ENCODE measurements at places on chromosomes 12 and 14.

DNA sequence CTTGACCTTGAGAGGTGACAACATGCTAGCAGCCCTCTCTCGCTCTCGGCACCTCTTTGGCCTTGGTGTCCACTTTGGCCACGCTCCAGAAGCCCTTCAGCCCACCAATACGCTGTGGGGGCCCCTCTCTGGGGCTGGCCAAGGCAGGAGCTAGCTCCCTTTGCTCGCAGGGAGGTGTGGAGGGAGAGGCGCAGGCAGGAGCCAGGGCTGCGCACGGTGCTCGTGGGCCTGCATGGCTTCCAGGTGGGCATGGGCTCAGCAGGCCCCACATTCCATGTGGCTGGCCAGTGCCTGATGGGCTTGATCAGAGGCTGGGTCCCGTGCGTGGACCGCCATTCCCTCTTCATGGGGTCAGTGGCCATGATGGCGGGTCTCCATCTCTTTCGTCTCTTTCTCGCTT is 1237.0 kb upstream of the USP15 start:
- DNase-seq, result no peak

- DNase-seq, result no peak
Observed at GRCh38 chr12:95738024-95738611, 52.4 kb downstream of the NTN4 start.

DNA sequence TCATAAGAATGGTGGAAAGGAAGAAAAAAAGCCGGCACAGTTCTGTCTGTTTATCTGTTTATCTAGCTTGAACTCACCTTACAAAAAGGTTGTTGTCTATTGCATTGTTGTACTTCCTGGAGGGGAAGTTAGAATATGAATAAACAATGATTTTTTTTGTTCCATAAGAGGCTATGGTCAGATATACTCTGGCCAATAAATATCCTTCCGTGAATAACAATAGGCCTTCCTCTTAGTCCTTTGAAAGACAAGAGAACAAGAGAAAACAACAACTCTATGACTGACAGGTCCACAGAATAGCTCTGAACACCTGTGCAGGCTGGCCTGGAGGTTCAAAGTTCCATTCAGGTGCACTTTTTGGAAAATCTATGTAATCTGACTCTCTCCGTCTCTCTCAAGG is 192.8 kb upstream of the KRR1 start:
- DNase-seq, result no peak

GRCh38 chr14:74937171-74937570 is 14.1 kb upstream of the RPS6KL1 start:
- DNase-seq, result no peak

- no peak for DNase-seq
Observed at GRCh38 chr12:5565933-5566599, 134.2 kb downstream of the NTF3 start.

DNA sequence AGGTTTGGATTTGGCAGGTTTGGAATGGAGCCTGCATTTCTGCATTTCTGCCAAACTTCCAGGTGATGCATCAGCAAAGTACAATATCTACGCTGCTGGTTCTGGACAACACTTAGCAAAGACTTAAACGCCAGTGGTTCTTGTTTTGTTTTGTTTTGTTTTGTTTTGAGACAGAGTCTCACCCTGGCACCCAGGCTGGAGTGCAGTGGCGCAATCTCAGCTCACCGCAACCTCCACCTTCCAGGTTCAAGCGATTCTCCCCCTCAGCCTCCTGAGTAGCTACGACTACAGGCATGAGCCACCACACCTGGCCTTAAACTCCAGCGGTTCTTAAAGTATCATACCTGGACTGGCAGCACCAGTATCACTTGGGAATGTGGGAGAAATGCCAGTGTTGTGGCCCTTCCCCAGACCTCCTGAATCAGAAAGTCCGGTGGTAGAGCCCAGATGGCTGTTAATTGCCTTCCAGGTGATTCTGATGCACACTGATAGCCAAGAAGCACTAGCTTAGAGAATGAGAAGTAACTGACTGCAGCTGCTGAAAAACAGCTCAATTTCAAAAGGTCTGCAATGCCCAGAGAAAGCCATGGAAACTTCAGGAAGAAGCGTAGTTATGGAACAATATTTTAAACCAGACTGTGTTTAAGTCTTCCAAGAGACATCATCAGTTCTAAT is 114.8 kb upstream of the FOXN3 start:
- DNase-seq, result no peak

GRCh38 chr12:27802511-27802910 is 22.5 kb upstream of the MANSC4 start:
- no peak for DNase-seq

DNA sequence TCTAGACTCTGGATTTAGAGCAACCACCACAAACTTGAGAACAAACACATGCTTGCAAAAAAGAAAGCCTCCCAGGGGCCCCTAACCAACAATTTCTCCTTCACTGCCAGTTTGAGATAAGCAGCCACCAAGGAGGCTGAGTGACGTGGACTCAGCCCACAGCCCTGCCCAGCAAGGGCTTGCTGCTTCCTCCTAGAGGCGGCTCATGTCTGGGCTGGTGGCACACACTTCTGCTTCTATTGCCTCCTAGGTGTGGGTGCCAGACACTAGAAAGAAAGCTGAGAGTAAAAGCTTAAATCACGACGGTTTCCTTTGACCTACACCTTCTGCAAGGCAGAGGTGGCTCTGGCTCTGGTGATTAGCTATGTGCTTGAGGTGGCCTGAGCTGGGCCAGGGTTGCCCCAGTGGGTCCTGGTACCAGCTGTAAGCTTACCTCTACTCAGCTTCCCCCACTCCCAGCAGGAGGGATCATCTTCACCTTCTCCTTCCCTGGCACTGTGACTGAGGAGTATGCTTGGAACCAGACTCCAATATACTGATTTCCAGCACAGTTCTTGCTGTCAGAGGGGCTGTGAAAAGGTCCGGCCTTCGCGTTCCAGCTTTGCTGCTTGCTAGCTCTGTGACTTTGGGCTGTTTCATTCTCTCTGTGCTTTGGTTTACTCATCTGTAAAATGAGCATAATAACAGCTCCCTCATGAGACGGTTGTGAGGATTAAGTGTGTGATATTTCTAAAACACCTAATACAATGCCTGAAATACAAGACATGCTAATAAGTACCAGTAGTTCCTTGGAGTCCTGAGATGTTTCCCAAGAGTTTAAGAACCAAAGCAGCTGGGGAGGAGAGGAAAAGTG is 89.7 kb upstream of the PARP11 start:
- DNase-seq, result no peak
